Upper lobe of left lung (tissue), 6 donors: ENCODE measurements at places on chromosomes 3 and 15. TPM values are rescaled to one million over a fixed set of nuclear protein-coding genes. Genes with fewer than 3 reads are reported as not detected.

DNA sequence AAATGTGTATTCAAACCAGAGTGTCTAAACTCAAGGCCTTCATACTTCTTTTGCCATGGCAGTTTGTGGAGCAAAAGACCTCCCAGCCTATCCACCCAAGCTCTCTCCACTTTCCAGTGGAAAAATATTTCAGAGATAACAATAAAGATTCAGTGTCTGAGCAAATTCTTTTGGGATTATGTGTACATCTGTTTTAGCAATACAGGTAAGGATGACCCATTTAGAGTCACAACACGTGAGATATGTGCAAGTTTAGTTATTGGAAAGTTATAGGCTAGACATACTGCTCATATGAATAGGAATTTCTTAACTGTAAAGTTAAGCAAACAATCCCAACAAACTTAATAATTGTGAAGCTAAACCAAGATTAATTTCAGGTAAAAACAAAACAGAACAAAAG lies 174.5 kb upstream of the LRIG1 start:
- H3K4me3 ChIP-seq, result no peak overlapping the region
- H3K27me3 ChIP-seq, result no peaks in the 10 kb centered on the region
- no peak overlapping the region for H3K27ac ChIP-seq
- H3K36me3 ChIP-seq, result no peaks in the 10 kb centered on the region

GRCh38 chr15:48225771-48226170 lies 19.7 kb downstream of the SLC12A1 start:
- no peak overlapping the region for H3K4me3 ChIP-seq
- no peaks in the 10 kb centered on the region for H3K27me3 ChIP-seq
- H3K27ac ChIP-seq, result no peak overlapping the region
- H3K4me1 ChIP-seq, result no peaks in the 10 kb centered on the region

SLC51B gene
- 2.7 TPM for total RNA-seq

GRCh38 chr15:65887565-65887964 lies 18.3 kb downstream of the RAB11A start:
- H3K36me3 ChIP-seq, result peaks cover 22% of the 10 kb centered on the region
- no peak overlapping the region for H3K4me3 ChIP-seq
- no peaks in the 10 kb centered on the region for H3K27me3 ChIP-seq
- H3K27ac ChIP-seq, result no peak overlapping the region
- peaks cover 33% of the 10 kb centered on the region for H3K4me1 ChIP-seq

DNA sequence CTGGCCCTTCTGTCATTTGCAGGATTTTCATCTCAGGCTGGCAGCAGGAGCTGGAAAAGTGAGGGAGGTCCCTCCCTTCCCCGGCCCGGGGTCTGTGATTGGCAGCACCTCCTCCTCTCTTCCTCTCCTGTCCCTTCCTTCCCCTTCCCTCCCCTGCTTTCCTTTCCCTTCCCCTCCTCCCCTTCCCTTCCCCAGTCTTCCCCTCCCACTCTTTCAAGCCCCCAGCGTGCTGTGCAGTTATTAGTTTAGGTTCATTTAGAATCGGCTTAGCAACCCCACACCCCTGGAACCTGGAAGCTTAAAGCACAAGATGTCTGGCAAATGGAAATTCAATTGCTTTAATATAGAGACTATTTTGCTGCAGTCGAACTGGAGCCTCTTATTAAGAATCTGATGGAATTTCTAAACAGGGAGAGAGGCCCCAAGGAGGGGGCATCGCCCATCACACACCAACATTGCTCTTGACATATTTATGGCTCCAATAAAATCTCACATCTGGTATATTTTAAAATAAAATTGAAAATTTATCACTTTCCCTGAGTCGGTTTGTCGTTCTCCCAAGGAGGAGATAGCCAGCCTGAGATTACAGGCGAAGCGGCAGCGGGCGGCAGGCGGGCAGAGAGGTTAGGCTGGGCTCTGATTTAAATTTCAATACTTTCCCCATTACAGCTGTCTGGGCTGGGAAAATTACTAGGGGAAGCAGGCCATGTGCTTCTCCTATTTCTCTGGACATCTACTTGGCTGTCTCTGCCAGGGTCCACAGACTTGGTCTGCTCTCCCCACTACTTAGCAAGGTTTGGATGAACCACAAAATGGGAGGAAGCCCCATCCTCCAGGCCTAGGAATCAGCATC lies 98.9 kb downstream of the LINGO1 start:
- H3K4me3 ChIP-seq, result no peak overlapping the region
- no peak overlapping the region for H3K27ac ChIP-seq
- peaks cover 11% of the 10 kb centered on the region for H3K4me1 ChIP-seq
- DNase-seq, result no peak
- H3K27me3 ChIP-seq, result no peaks in the 10 kb centered on the region

GP9 gene
- total RNA-seq, result 0.47 TPM

GRCh38 chr3:33430061-33430460 lies 10.1 kb downstream of the UBP1 start:
- no peak overlapping the region for H3K27ac ChIP-seq
- no peaks in the 10 kb centered on the region for H3K36me3 ChIP-seq
- no peaks in the 10 kb centered on the region for H3K27me3 ChIP-seq

DNA sequence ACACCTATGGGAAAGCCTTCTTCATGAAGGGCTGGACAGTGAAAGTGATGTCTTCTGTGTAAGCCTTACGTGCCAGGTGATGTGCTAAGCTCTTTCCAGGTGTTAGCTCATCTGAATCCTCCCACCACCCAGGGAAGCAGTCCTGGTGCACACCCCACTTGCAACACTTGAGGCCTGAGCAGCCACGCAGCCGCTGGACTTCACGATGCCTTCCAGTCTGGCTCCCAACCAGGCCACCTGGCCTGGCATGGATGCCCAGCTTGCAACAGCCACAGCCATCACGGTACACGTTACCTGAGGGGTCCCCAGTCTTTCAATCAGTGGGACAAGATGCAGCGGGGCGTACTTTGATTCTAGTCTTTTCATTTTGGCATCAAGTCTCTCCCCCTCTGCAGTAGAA lies 35.8 kb downstream of the NIPA2 start:
- no peak overlapping the region for H3K4me3 ChIP-seq
- H3K27ac ChIP-seq, result no peak overlapping the region
- no peaks in the 10 kb centered on the region for H3K27me3 ChIP-seq
- DNase-seq, result no peak
- H3K4me1 ChIP-seq, result no peaks in the 10 kb centered on the region
- peaks cover 97% of the 10 kb centered on the region for H3K36me3 ChIP-seq

- H3K27ac ChIP-seq, result no peak overlapping the region
- no peaks in the 10 kb centered on the region for H3K27me3 ChIP-seq
- H3K36me3 ChIP-seq, result peaks cover 47% of the 10 kb centered on the region
- DNase-seq, result no peak
- no peak overlapping the region for H3K4me3 ChIP-seq
These were observed 8.0 kb downstream of the CCDC14 start for GRCh38 chr3:123952844-123953520.

DNA sequence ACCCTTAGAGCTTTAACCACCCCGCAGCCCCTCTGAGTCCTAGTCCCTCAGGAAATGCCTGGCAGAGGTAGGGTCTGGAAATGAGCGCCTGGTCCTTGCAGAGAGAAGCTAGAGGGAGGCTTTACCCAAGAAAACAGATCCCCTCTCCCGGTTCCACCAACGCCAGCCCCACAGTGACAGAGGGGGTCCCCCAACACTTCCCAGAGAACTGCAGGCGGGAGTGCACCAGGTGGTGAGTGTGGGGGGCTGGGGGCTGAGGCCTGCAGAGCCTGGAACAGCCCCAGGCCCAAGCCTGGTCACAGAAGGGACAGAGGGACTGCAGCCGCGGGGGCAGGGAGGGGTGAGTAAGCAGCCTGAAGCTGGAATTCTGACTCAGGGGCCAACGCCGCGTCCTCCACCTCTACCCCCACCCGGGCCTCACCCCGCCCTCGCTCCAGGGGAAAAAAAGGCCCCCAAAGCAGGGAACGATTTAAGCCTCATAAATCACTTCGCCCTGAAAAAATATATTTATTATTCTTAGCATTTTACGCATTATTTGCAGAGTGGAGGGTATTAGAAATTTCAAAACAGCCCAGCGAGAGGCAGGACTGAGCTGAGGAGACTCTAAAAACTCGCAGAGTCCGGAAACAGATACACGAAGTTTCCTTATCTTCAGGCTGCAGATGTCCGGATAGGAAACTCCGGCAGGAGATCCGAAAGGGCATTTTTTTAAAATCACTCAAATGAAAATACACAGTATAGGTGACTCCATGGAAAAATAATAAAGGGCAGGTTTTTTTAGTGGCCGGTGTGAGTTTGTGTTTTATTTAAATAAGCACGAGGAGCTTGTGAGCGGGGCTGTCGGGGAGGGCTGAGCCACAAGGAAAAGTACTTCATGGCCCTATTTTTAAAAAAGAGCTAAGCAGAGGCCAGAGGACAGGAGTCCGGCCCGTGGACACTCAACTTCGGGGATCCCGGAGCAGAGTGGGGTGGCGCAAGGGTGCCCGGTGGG lies 10.0 kb downstream of the GATA2 start:
- H3K27ac ChIP-seq, result peak overlapping the region; percentile 89
- DNase-seq, result no peak
- H3K27me3 ChIP-seq, result peaks cover 67% of the 10 kb centered on the region
- H3K36me3 ChIP-seq, result no peaks in the 10 kb centered on the region
- H3K4me3 ChIP-seq, result peak overlapping the region; percentile 63

KCNMB2 gene
- not detected for total RNA-seq
